ENCODE measurements at places on chromosomes 6 and 20.

GRCh38 chr6:156169371-156169770 is 607.8 kb upstream of the ARID1B start:
- no peak for DNase-seq

DNA sequence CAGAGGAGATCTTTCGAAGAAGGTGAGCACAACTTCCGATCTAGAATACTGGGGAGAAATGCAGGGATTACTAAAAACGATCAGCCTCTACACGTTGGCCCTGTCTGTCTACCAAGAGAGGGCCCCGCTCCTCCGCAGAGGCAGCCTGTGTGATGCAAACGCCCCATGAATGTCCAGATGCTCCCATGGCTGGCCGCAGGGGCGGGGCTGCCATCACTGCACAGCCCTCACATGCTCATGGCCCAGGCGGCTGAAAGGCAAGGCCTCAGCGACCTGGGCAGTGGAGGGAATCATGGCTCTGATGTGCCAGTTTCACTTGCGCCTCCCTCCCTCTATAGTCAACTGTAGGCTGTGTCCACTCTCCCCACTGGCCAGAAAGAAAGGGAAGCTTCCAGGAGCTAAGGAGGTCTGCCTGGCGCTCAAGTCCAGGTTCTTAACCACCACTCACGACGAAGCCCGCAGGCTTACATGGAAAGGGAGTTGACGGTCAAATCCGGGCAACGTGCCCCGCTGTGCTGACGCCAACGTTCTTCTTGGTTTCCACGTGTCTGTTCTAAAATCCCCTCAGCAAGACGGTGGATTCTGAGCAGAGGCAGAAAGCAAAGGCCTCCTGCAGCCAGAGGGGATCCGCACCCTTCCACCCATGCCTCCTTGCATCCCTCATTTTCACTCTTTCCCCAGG is 14.2 kb downstream of the PXDC1 start:
- DNase-seq = no peak

DNA sequence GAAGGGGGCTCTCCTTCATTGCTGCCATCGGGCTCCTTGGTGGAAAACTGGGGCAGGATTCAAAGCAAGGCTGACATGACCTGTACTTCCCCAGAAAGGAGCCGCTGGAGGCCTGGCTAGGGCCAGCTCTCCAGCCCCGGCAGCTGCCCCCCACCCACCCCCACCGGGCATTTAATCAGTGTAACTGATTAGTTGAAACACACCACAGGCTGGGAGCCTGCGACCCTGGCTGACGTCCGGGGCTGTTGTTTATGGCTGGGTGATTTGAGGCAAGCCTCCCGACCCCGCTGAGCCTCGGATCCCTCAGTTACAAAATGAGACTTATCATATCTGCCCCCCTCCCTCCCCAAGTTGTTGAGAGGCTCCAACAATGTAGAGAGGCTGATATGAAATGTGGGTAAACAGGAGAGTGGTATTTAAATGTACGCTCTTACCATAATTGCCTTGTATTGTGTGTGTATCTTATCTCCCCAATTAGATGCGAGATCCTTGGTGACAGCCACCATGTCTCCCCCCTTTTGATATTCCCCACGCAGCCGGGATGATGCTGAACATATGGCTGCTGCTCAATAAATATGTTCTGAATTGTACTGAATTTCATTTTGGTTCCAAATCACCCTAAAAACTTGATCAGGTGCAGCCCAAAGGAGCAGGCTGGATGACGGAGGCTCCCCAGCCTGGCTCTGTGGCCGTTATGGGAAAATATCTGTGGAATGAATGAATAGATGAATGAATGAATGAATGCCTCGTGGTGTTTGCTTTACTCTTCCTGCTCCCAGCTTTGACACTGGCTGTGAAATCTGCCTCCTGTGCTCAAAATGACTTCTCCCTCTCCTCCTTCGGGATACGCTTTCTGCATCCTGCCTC is 31.8 kb upstream of the APCDD1L start:
- no peak for DNase-seq

DNA sequence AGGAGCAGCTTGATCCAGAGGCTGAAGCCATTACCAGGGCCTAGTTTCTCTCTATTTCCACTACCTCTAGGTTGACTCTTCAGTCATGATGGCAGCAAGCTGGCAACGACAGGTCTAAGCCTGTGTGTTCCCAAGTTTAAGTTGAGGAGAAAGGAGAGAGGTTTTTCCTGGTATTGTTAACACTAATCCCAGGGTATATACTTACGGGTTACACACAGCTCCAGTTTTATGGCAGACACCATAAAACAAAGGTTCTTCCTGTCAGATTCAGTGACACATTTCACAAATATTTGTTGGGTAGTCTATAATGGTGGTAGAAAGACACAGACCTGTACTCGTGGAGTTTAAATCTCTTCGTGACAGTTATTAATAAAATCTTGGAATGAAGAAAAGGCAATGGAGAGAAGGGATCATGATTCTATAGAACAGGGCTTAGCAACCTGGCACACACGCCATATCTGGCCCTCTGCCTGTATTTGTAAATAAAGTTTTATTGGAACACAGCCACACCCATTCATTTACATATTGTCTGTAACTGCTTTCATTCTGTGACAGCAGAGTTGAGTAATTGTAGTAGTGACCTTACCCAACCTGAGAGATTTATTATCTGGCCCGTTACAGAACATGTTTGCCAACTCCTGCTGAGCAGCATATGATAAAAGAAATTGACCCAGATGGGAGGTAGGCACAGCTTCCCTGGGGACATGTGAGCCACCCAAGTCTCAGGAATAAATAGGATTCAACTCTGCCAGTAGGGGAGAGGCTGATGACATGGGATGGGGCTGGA is 323.3 kb downstream of the CDH4 start:
- no peak for DNase-seq

- DNase-seq = peak; percentile 85
These were observed 19.2 kb downstream of the MCUR1 start for GRCh38 chr6:13795041-13795750.

GRCh38 chr6:18019539-18020534 is 32.4 kb upstream of the KIF13A start:
- DNase-seq = no peak

DNA sequence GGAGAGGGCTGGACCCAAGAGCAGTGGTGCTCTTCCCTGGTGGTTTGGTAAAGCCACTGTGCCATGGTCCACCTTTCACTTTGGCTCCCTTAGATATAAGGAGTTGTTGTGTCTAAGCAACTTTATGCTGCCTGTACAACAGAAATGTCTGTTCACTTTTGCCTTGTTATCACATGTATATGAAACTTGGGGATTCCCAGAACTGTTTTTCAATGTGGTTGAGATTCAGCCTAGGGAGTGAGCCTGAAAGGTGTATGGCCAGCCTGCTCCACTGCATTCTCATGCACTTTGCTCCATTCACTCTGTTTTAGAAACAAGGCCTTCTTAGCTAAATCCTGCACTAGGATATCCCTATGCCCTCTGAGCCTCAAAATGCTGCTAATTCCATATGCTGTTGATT is 234.5 kb upstream of the THEMIS start:
- DNase-seq = no peak

GRCh38 chr6:108961985-108962384 is 113.8 kb downstream of the ARMC2 start:
- no peak for DNase-seq

- no peak for DNase-seq
These were observed 57.0 kb upstream of the FRMD1 start for GRCh38 chr6:168136001-168136400.

DNA sequence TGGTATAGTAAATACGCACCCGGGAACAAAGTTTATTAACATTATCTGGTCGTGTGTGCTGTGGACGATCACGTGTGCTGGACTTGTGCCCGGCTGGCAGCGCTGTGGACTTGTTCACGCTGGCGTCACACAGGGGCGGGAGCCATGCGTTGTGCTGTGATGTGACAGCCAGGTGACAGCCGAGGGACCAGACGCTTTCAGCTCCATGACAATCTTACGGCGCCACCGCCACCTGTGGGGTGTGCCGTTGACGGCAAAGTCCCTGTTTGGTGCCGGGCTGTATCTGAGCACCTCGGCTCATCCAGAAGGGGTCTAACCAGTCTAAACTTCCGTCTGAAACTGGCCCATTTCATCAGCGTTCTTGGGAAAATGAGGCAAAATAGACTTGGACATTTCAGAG is 25.2 kb downstream of the DLL1 start:
- DNase-seq = no peak

DNA sequence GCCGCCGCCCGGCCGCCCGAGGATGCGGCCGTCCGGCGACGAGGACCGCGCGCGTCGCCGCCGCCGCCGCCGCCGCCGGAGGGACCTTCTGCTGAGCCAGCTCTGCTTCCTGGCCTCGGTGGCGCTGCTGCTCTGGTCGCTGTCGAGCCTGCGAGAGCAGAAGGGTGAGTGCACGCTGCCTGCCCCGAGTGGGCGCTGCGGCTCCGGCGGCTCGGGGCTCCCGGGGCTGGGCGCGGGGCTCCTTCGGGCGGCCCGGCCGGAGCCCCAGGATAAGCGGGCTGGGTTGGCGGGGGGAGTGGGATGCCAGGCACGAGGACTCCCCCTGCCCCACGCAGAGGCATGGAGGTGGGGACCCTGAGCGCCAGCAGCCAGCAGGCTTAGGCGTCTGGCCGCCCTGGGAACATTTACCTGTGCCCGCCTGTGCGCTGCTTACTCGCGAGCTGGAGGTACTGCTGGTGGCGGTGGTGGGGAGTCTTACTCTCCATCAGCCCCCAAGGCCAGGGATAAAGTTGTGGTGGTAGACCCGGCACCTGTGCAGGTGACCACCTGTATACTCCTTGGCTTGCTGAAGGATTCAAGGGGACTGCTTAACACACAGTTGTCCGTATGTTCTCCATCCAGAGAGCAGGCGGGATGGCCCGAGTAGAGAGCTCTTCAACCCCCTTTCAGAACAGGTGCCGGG is 520 bp downstream of the SLC24A3 start:
- no peak for DNase-seq

DNA sequence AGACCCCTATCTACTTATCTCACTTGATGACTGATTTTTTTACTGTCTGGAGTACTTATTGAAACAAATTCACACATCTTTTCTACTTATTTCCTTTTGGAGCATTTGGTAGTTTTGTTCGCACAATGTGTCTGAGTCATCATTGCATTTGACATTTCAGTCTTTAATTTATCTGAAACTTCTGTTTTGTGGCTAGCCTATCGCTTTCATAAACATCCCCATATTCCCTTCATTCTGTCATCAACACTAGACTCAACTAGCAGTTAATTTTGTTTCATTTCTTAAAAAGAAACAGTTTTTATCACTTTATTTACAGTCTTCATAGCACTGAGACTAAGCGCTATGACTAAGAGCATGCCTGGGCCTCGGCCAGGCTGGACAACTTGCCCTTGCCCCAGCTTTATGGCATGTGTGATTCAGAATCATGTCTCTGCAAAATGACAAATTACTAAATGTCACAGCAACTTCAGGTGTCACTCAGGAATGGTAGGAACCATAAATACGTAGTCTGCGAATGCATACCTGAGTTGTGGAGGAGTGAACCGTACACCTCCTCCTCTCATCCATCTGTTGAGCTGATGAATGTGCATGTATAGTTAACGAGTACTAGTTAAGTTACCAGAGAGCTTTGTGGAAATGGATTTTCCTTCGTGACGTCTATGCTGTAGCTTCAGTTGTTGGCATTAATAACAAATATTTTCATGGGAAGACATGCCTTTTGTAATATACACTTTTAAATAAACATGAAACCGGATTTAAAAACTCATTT is 16.2 kb downstream of the L3MBTL3 start:
- DNase-seq = peak; percentile 5

- DNase-seq = peak; percentile 87
These were observed 2.0 kb downstream of the EDEM2 start for GRCh38 chr20:35145141-35145564.

GRCh38 chr6:13794184-13794583 is 20.2 kb downstream of the MCUR1 start:
- DNase-seq = no peak

- DNase-seq = no peak
These were observed 437.5 kb downstream of the HTR1B start for GRCh38 chr6:77025736-77026223.

- no peak for DNase-seq
These were observed 105.1 kb downstream of the EDN3 start for GRCh38 chr20:59405226-59406200.

- no peak for DNase-seq
These were observed 53.5 kb upstream of the UNC93A start for GRCh38 chr6:167237438-167238145.

GRCh38 chr20:38092260-38092857 is 58.8 kb downstream of the RPRD1B start:
- no peak for DNase-seq

- no peak for DNase-seq
These were observed 94.3 kb downstream of the CEBPB start for GRCh38 chr20:50284811-50285375.

- DNase-seq = peak; percentile 22
These were observed 22.2 kb downstream of the RREB1 start for GRCh38 chr6:7129784-7130569.

GRCh38 chr6:161313940-161314509 is 40.2 kb upstream of the AGPAT4 start:
- DNase-seq = no peak

GRCh38 chr20:32296412-32296811 is 19.0 kb downstream of the KIF3B start:
- no peak for DNase-seq

DNA sequence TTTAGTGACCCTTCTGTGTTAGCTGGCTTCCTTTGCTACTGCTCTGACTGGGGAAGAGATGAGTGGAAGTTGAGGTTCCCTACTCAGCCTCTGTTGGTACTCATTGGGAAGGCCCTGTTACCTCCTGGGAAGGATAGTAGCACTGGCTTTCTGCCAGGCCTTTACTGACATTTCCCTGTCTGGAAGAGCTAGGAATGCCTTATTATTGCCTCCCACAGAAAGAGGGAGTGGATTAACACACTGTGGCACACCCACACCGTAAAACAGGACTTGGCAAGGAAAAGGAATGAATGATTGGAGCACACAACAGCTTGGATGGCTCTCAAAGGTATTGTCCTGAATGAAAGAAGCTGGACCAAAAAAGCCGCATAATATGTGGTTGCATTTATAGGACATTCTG is 12.2 kb downstream of the ZNF831 start:
- DNase-seq = no peak

DNA sequence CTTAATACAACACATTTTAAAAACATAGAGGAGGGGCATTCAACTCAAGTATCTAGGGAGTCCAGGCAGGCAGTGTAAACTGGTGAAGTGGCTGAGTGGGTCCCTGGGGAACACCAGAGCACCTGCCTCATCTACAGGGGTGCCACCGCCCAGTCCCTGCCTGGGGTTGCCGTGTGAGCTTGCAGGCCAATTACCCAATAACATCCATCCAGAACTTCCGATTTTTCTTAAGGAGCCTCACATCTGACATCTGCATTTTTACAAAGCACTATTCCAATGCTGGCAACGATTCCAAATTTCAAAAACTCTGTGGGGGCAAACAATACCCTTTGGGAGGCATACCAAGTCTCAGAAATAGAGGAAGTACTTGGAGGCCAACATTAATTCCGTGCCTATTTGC is 288.4 kb upstream of the TSHZ2 start:
- no peak for DNase-seq

- DNase-seq = no peak
These were observed 5.7 kb downstream of the CABLES2 start for GRCh38 chr20:62401331-62401779.

- no peak for DNase-seq
These were observed 41.7 kb downstream of the NEDD9 start for GRCh38 chr6:11190625-11191245.

Data from RKO (cell line).